ENCODE measurements at places on chromosomes 3 and 15.

DNA sequence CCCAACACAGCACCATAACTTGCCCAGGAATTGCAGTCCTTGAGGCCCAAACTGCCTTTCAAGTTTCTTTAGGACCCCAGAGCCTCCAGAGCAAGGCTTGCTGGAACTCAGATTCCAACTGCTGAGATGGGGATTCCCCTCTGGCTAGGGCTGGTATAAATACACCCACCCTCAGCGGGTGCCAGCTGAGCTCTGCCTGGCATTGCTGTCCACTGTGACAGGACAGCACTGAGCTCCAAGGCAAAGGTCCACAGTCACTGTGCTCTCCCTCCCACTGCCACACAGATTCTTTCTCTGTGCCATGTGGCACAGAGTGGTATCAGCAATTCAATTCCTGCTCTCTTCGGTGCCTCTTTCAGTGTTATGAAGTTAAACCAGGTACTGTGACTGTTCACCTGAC is 304.2 kb upstream of the LMCD1 start:
- no peak for DNase-seq

DNA sequence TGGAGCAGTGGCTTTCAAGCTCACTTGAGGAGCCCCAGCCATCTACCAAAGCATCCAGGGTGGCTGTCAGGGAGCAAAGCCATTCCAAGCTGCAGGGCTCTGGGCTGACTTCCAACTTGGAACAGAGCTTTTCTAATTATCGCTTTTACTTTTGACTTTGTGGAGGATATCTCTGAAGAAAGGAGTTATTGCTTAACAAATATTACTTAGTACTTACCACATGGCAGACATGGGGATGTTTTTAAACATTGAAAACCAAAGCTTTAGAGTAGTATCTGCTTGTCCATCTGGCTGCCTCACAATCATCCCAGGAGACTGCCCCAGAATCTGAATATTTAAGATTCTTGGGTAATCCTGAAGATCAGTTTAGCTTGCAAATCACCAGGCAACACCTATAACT is 8.9 kb downstream of the TAGLN3 start:
- DNase-seq: no peak

DNA sequence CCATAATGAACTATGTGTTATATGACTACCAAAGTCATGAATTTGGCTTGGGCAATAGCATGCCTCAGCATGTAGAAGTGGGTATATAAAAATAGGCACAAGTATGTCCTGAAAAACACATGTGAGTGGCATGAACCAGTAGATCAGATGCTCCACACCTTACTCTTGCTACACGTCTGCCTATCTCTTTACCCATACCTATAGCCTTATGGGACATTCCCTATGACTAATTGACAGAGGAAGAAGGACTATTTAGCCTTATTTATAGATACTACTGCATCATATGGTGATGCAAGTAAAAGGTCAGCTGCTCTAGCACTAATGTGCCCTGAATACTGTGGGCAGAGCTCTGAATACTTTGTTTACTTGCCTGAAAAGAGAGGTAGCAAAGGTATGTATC is 81.0 kb upstream of the ZPLD1 start:
- no peak for DNase-seq

DNA sequence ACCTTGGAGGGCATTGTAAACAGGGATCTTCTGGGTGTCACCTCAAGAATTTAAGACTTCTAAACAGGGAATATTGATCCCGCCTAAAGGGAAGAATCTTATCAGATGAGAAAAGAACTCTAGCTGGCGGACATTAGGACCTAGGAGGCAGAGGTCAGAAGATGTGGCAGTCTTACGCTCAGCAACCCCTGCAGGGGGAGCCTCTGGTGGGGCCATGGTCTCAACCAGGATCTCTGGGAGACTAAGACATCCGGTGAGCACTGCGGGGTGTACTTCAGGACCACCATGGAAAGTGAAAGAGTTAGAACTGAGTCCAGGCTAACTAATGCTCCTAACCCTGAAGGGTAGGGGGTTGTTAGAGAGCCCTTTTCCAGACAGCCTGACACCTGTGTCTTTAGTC is 295.2 kb downstream of the VGLL3 start:
- DNase-seq: no peak

GRCh38 chr3:115930922-115931321 is 307.6 kb downstream of the GAP43 start:
- DNase-seq: peak; percentile 27

DNA sequence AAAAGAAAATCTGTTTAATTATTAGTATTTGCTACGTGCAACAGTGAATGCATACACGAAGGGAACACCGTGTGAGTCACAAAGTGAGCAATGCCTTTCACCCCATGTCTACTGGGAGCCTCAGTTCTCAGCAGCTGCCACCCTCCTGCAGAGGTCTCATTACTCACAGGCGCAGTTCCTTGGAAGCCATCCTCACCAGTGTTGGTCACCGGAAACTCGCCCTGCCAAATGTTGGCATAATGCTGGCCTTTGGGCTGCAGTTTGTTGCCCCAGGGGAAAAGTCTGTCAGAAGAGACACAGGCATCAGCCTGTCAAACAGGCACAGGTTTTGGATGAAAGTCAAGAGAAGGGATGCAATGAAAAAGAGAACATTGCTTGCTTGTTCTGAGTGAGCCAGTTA is 50.1 kb downstream of the SUMF1 start:
- DNase-seq: no peak

GRCh38 chr15:65868546-65869125 is 655 bp upstream of the RAB11A start:
- DNase-seq: no peak

DNA sequence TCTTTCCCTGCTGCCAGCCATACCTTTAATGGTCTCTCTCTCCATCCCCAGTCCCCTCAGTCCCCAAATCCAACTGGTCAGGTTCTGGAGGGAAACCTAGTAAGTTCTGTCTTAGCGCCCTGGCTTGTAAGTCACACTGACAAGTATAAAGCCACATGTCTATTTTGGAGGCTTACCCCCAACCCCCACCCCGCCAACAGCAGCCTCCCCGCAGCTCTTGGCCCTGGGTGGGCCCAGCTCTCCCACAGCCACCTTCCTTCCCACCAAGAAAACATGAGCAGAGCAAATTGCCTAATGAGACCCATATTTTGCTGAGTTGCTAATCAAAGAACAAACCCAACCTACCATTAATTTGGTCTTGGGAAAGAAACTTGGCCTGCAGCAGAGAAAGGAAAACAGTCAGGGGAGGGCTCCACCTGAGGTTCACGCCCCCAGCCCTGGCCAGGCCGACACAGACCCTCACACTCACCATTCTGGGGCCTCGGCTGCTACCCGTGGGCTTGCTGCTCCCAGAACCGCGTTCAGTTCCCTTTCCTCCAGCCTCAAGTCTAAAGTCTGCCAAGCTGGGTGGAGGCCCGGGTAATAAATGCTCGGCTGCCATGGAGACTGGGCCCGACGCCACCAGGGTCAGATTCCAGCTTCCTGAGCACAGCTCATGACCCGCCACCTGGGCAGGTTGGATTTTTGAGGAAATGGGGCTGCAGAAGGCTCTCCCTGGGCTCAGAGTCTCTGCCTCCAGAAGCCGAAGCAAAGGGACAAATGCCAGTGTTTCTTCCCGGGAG is at the start of gene CALML4:
Gene CALML4 (minus strand): TSS at position 557 of the 782 bp plus-strand sequence. CDS start 85 bp downstream, at position 472.
- no peak for DNase-seq

DNA sequence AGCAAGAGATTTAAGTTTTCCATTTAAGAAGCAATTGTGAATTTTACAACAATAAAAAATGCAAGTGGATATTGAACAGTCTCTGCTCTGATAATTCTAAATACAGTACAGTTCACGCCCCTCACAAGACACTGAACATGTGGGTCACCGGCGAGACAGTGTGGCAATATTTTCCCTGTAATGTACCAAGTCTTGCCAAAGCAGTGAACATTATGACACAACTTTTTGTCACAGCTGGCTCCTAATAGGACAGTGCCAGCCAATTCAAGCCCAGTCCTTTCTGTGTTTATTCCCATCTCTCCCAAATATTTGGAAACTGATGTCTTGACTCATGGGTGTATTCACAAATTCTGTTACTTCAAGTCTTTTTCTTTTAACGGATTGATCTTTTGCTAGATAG is 62.3 kb downstream of the PPARG start:
- DNase-seq: no peak

- no peak for DNase-seq
Measured at GRCh38 chr3:150252462-150252861, 155.6 kb upstream of the TSC22D2 start.

DNA sequence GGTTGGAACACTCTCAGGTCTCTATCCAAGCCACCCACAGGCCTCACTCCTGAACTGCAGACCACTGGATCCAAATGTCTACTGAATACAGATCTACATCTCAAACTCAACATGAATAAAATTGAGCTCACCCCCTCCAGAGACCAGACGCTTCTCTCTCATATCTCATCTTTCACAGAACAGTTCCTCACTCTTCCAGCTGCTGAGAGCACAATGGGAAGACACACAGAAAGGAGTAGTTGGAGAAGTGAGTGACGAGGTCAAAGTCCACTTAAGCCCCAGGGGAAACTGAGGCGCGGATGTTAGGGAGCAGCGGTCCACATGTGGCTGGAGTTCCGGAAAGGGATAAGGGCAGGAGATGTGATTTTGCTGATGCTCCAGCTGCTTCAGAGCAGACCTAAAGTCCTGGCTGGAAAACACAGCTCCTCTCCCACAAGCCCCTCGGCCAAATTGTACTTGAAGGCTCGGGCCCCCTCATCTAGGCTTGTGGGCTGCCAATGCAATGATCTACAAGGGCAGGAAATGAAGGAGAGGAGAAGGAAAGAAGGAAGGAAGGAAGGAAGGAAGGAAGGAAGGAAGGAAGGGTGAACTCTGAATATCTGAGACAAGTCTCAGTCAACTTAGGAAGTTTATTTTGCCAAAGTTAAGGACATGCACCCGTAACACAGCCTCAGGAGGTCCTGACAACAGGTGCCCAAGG is 211.2 kb upstream of the TLE3 start:
- no peak for DNase-seq

- no peak for DNase-seq
Measured at GRCh38 chr3:73765878-73766545, 141.3 kb upstream of the PDZRN3 start.

DNA sequence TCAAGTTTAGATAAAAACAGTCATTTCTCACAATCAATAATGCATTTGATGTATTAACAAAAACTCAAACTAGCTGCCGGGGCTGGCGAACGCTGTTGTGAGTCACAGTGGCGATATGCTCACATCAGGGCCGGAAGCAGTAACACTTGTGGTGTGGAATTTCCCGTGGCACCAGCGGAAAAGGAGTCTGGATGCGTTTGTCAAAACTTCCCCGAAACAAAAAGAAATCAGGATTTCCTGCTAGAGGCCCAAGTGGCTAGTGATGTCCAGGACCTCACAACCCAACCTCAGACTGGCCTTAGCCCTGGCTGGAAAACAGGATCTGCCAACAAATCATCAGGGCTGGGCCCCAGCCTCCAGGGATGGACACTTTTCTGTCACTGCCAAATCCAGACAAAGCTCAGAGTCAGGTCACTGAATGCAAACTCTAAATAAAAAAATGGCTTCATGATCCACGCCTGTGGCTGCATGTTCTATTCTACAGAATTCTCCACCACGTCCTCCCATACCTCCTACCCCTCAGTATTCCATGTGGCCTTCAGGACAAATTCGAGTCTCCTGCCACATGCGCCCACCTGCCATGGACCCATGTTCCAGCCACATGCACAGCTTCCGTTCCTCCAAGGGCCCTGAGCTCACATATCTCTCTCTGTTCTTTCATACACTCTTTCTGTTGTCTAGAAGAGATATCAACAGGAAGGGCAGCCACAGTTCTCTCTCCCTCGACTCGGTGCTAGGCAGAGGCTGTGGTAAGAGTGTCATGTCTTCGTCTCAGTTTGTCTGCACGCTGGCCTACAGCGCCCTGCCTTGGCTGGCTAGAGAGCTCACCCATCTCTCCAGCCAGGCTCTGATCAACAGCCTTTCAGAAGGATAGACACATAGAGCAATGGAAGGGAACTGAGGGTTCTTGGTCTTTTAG is 35.4 kb downstream of the EHD4 start:
- DNase-seq: peak; percentile 20

DNA sequence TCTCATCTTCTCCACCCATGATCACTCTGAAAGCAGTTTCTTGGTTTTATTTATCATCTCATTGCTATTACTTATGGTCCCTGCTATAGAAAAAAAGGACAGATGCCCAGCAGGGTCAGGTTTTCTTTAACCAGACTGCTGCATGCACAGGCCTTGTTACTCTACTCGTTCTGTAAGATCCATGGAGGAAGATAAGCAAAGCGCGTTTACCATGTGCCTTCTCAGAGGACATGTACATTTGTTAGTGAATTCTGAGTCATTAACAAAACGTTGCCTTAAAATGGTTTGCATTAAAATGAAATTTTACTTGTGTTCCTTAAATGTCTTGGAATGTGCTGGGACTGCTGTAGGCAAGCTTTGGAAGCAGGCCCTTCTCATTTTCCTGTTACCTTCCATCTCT is 657.3 kb upstream of the KCNMB2 start:
- no peak for DNase-seq

- no peak for DNase-seq
Measured at GRCh38 chr3:49533786-49534519, 20.3 kb upstream of the BSN start.

DNA sequence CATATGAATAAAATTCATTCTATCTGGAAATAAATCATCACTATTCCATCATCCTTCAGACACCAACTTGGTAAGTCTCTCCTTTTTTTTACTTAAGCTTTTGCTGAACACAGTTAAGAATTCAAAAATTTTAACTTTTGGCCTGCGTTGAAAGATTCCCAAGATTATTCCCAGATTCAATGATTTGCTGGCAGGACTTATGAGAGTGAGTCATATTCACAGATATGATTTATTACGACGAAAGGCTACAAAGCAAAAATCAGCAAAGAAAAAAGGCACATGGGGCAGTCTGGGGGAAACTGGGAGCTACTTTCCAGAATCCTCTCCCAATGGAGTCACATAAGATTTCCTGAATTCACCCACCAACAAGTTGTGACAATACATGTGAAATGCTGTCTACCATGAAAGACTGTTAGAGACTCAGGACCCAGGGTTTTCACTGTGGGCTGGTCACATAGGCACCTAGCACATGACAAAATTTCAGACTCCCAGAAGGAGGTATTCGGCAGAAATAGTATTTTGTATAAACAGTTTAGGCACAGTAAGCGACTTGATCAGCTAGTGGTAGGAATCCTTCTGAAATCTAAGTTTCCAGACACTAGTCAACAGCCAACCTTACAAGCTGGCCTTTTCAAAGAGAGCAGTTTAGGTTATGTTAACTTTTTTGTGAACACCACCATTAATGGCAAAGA is 82.1 kb downstream of the DLG1 start:
- DNase-seq: no peak

- DNase-seq: peak; percentile 58
Measured at GRCh38 chr3:125109536-125109925, 53.7 kb upstream of the HEG1 start.

GRCh38 chr3:193771653-193772421 is 178.8 kb downstream of the OPA1 start:
- no peak for DNase-seq

Measured in GM12865 (cell line).